Stimulated activated CD4-positive, alpha-beta T cell treated with anti-CD3 and anti-CD28 coated beads, TNF-alpha, amount 100 ng/mL, for 48 hours (primary cell): ENCODE measurements at places on chromosomes 13 and 19.
A peak's percentile ranks its signal among the peaks of the same experiment; 100 is the strongest.

- DNase-seq: no peak
These were observed 12.1 kb downstream of the COMP start for GRCh38 chr19:18778826-18779495.

DNA sequence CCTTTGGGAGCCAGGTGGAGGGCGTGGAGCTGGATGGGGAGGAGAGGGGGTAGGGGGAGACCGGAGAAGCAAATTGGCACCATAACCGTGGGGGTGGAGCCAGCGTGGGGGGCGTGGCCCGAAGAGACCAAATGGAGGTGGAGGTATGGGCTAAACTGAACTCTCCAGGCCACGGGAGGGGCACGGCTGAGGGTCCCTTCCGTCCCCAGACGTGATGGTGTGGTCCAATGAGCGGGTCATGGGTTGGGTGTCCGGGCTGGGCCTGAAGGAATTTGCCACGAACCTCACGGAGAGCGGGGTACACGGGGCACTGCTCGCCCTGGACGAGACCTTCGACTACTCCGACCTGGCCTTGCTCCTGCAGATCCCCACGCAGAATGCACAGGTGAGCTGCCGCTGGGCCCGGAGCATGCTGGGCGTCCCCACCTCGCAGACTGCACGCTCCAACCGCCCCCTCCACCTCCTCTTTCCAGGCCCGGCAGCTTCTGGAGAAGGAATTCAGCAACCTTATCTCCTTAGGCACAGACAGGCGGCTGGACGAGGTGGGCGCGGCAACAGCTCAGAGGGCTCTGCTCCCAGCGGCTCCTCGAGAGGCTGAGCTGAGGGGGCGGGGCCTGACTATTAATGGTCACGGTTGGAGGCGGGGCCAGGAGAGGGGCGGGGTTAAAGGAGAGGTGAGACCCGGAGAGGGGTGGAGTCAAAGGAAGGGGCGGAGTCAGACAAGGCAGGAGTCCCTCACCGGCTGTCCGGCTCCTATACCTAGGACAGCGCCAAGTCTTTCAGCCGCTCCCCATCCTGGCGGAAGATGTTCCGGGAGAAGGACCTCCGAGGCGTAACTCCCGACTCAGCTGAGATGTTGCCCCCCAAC, 6.2 kb downstream of the HRC start:
- peak; percentile 77 for DNase-seq

- no peak for DNase-seq
These were observed 146.7 kb upstream of the SPACA7 start for GRCh38 chr13:112229445-112229844.

- no peak for DNase-seq
These were observed 3.1 kb downstream of the SHISA2 start for GRCh38 chr13:26048741-26049140.

- DNase-seq: no peak
These were observed 188.5 kb upstream of the UBL3 start for GRCh38 chr13:30038884-30039283.

DNA sequence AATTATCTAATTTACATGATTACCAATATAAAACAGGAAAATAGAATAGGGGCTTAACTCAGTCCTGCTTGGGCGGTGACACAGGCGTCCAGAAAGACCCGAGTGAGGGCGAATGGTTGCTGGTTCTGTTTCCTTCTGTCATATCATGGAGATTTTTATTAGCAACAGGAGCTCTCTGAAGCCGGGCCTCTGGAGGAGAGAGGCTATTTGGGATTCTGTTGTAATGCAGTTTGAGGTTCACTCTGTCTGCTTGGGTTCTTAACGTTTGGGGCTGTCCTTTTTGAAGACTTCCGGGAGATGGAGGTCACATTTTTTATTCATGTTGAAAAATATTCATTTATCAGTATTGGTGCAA, 115.7 kb upstream of the ZNF536 start:
- DNase-seq: no peak

DNA sequence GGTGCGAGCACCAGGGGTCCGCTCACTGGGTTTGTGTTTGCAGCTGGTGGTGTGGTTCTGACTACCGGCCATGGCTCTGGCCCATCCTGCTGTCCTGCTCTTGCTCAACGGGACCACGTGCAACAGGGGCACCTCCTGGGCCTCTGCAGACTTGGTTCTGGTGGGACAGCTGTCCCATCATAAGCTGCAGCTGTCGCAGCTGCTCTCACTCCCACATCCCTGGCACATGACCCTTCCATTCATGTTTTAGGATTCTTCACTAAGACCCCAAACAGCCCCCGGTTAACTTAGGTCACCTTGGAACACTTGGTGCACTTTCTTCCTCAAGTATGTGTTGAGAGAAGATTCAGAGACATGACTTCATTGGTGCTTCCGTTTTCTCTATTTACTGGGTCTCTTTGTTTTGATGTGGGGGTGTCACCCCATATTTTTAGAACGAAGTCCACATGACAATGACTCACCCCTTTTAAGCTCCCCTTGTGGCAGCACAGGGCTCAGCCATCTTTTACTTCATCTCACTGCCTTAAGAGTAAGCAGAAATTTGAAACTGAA, 68.4 kb upstream of the ARHGEF7 start:
- no peak for DNase-seq

- peak; percentile 53 for DNase-seq
These were observed 1.8 kb downstream of the HMGB1 start for GRCh38 chr13:30463787-30464495.

- DNase-seq: no peak
These were observed 121.6 kb downstream of the CYSLTR2 start for GRCh38 chr13:48775285-48775684.

DNA sequence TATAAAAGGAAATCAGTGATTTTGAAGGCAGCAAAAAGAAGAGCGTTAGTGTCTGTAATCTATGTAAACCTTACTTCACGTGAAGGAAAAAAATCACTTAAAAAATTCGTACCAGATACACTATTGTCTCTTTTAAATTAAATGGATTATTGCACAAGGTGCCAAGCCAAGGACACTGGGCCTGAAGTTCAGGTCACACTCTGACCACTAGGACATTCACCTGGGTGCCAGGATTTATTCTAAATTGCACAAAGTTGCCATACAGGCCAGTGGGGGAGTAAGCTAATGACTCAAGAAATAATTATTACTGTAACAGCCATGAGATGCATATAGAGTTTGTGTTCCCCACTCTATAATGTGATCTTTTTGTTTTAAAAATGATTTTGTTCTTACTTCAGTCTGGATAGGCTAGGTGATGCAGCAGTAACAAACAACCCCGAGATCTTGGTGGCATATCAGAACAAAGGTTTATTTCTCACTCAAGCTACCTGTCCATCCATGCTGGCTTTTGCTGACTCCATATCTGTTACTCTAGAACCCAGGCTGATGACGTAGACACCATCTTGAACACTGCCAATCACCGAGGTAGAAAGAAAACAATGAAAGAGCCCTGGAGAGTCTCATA, 252.1 kb downstream of the DCT start:
- DNase-seq: no peak

DNA sequence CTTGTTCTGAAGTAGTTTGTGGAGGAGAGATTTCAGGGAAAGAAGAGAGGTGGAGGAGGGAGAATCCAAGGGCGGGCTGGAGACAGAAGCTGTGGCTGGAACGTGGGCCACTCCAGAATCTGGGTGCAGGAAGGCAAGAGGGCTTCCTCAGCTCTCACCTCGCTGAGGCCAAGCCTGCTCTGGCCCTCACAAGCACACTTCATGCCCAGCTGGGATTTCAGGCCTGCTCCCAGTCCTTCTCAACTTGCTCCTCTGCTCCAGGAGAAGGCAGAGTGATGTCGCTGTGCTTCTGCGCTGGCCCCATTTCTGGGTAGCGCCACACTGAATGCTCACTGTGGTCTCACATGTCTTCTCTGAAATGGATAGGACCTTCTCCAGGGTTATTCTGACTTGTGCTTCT, 328.8 kb downstream of the FGF9 start:
- DNase-seq: no peak

DNA sequence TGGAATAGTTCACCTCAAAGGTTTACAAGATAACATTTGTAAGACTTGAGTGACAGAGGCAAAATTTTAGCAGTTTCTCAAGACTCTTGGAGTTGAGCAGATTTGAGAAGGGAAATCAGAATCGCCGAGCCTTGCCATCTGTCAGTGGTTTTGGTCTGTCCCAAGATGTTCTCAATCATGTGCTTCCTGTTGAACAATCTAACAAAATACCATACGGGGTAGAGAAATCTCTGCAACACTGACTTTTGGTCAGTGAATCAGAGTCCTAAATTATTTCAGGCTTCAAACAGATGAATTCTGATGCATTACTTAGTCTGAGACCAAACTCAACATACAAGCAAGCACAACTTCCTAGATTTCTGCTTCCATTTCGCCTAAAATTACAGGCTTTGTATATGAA, 3.8 kb downstream of the KCTD12 start:
- DNase-seq: no peak

DNA sequence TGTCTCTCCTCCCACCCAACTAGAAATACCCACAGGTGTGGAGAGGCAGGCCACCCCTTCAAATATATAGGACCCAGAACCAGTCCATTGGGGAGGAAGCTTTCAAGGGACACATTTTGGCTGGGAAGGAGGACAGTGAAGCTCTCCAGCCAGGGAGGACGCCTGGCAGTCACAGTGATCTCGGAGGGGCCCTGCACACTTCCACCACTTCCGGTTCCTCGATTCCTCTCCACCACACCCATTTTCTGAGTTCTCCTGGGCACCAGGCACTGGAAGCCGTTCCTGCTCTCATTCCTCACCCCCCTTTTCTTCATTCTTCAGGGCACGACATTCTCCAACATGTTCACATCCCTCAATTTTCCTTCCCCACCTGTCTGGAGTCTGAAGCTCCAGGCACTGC, 30.4 kb upstream of the CEACAM21 start:
- no peak for DNase-seq

DNA sequence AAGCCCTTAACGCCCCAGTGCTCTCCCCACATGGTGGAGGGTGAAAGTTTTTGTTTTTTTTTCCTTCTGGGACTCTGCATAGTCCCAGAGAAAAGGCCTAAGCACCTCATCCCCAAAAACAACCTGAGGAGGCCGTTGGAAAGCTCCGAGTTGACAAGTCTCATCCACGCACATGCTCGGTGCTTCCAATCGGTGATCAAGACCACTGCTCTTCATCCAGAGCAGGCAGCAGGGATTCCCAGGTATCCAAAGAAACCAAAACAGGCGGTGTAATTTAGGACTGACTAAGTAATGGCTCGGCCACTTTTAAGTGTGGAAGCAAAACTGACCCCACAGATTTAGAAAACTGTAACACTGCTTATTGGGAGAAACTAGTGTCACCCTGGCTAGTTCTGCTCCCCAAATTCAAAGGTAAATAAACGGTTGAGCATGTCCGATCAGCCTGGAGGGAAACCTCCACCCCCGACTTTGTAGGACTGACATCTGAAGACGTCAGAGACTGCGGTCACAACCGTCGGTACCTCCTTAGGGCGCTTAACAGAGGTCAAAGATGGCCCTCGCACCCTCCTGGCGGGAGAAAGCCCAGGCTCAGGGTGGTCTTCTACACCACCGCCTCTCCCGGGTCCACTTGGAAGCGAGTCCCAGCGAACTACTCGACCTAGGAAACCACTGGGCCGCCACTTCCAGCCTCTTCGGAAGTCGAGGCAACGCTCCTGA, 997 bp upstream of the ZNF446 start:
- no peak for DNase-seq

DNA sequence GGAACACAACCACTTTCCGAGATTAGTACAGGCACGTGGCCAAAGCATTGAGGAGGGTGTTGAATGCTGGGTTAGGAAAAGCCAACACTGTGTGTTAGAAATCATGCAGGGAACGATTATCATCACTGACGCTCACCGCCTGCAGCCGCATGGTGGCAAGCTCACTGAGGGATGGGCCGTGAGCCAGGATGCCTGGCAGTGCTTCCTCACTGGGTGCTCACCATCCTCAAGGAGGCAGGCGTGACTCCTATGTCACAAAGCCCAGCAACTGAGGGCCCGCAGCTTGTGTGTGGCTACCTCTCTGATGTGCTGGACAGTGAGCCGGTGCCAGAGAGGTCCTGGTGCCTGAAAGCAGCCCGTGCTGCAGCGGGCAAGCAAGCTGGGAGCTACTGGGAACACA, 30.4 kb upstream of the TIMM44 start:
- no peak for DNase-seq

GRCh38 chr19:4181053-4181508, 1.3 kb downstream of the SIRT6 start:
- DNase-seq: no peak

GRCh38 chr13:72544042-72544441, 183.4 kb downstream of the MZT1 start:
- no peak for DNase-seq

DNA sequence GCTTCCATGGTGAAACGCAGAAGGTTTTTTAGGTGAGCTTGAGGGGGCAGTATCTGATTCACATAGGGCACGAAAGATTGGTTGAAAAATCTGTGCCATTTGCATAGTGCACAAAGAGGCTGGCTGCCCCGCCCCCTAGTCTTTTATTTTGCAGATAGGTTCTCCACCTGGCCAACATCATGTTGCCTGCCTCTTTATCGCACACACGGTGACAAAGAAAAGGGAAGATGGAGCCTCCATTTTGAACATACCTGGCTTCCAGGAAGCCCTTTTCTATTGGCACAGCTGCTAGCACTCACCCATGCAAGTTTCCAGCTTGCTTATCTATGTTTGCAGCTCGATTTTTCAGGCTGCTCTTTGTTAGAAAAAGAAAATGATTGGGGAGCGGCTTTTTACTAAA, 316.2 kb upstream of the KLHL1 start:
- no peak for DNase-seq

DNA sequence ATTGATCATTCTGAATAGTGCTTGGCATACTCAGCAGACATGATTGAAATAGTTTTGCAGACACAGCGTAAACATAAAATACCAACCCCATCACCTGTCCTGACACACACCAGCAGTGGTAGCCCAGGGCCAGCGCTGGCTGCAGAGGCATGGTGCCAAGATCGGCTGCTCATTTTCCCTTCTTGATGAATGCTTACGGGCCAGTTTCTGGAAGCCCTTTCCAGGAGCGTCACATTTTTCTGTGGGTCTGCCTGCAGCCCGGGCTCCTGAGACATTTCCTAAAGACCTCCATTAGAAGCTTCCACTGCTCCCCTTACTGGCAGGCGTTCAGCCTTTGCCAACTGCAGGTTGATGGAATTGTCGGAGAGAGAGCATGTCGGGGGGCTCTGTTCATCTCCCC, 48.6 kb downstream of the CHST8 start:
- no peak for DNase-seq

GRCh38 chr19:35279985-35280821, 2.1 kb upstream of the HAMP start:
- DNase-seq: no peak

DNA sequence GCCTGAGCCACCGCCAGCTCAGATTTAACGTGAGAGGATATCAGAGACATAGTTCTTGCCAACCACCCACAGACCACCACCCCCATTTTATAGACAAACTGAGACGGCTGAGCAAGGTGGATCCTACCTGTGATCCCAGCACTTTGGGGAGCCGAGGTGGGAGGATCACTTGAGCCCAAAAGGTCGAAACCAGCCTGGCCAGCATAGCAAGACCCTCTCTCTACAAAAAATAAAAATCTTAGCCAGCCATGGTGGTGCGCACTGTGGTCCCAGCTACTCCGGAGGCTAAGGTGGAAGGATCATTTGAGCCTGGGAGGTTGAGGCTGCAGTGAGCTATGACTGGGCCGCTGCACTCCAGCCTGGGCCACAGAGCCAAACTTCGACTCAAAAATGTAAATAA, 30.6 kb upstream of the NDUFS7 start:
- DNase-seq: no peak

GRCh38 chr19:45323671-45324081, 1.0 kb upstream of the CKM start:
- DNase-seq: no peak

GRCh38 chr19:46181388-46181779, 33.3 kb downstream of the IGFL2 start:
- no peak for DNase-seq
